ENCODE measurements at places on chromosomes 1 and 21.

- no peaks in the 10 kb centered on the region for H3K27me3 ChIP-seq
- DNase-seq, result no peak
- H3K36me3 ChIP-seq, result no peaks in the 10 kb centered on the region
- H3K27ac ChIP-seq, result no peak overlapping the region
Measured at GRCh38 chr21:17768840-17769446, 50.2 kb downstream of the C21orf91 start.

DNA sequence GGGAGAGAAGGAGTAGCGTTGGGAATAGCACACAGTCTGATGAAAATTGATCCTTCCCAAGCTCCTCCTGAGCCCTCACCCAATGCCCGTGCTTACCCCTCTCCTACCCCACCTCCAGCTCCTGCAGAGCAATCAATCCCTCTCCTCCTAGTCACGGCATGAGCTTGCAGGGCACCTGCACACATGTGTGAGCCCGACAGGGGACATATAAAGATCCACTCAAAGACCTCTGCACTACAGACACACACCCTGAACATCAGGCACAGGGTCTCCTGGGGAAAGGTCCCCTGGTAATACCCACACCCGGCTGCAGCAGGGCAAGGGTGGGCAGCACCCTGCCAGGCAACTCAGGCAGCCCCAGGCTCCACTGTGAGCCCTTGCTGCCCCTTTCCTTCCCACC is 426 bp downstream of the VSIG8 start:
- H3K36me3 ChIP-seq, result no peaks in the 10 kb centered on the region
- no peak overlapping the region for H3K4me3 ChIP-seq
- no peak for DNase-seq
- peaks cover 45% of the 10 kb centered on the region for H3K4me1 ChIP-seq

DNA sequence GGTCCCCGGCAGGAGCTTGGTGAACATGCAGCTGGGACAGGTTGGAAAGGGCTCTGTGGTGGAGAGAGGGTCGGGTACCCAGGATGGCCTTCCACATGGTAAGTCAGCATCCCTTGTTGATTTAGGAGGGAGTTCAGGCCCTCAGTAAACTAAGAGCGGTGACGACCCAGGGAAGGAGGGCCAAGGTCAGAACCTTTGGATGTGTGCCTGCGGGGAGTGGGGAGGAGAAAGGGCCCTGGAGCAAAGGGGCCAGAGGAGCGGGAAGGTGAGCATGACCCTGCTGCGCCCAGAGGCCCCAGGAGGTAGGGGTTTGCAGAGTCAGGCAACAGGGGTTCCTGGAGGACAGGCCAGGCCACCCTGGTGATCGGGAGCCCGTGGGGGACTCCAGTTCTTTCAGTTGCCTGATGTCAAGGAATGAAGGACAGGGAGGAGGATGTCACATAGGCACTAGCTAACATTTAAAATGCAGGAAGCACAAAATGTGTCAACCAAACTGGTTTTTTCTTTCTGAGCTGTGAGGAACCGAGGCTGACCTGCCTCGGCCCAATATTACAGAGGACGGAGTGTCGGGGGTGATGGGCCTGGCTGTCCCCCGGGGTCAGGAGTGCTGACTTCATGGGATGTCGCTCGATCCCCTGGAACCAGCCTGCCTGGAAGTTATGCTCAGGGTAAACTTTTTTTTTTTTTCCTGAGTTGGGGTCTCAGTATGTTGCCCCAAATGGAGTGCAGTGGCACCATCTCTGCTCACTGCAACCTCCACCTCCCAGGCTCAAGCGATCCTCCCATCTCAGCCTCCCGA is 117.4 kb upstream of the SLC45A1 start:
- no peak overlapping the region for H3K4me3 ChIP-seq
- H3K4me1 ChIP-seq, result peaks cover 53% of the 10 kb centered on the region
- H3K27me3 ChIP-seq, result no peaks in the 10 kb centered on the region
- no peaks in the 10 kb centered on the region for H3K36me3 ChIP-seq
- DNase-seq, result no peak
- H3K27ac ChIP-seq, result peak overlapping the region; percentile 88

DNA sequence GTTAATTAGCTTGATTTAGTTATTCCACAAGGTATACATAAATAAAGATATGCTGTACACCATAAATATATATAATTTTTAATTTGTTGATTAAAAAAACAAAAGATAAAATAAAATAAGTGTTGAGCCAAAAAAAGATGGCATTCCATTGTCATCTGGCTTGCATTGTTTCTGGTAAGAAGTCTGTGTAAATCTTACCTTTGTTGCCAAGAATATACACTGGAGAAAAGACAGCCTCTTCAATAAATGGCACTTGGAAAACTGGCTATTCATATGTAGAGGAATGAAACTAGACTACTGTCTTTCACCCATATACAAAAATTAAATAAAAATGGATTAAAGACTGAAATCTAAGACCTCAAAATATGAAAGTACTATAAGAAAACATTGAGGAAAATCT is 196.5 kb downstream of the IER5 start:
- H3K27me3 ChIP-seq, result no peaks in the 10 kb centered on the region
- H3K4me1 ChIP-seq, result no peaks in the 10 kb centered on the region
- no peak overlapping the region for H3K27ac ChIP-seq
- no peak for DNase-seq

DNA sequence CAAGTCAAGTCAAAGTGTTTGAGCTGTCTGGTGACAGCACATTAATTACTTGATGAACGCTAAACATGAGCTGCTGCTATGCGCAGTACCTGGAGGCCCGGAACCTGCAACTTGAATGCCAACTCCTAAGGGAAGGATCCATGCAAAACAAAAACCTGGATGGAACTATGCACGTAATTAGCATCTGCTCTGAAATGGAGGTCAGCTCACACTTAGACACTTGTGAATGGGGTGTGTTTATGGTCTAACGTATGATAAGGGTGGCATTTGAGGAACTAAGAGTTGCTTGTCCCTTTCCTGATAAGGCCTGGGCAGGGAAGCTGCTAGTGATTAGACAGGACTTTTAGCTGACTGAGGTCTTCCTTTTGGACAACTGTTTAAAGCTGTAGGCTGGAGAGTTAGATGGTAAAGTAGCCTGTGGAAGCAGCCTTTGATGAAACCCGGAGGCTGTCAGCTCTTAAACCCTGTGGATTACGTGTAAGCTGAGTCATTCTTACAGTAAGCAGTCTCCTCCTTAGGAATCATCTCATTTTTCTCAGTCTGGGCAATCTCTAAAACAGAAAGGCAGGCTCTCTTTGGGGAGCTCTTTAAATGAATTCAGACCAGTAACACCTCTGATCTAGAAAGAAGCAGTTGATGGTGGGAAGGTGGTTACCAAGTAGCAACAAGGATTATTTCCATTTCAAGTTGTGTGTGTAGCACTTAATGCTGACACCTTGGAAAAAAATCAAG is 6.8 kb downstream of the TENT5C start:
- H3K4me3 ChIP-seq, result no peak overlapping the region
- peak; percentile 79 for DNase-seq
- H3K27ac ChIP-seq, result no peak overlapping the region
- H3K27me3 ChIP-seq, result no peaks in the 10 kb centered on the region
- peaks cover 37% of the 10 kb centered on the region for H3K4me1 ChIP-seq
- H3K36me3 ChIP-seq, result no peaks in the 10 kb centered on the region

GRCh38 chr1:12556368-12556930 is 61.6 kb downstream of the DHRS3 start:
- peak overlapping the region; percentile 87 for H3K27ac ChIP-seq
- DNase-seq, result no peak
- H3K4me3 ChIP-seq, result no peak overlapping the region
- no peaks in the 10 kb centered on the region for H3K36me3 ChIP-seq
- H3K27me3 ChIP-seq, result no peaks in the 10 kb centered on the region

DNA sequence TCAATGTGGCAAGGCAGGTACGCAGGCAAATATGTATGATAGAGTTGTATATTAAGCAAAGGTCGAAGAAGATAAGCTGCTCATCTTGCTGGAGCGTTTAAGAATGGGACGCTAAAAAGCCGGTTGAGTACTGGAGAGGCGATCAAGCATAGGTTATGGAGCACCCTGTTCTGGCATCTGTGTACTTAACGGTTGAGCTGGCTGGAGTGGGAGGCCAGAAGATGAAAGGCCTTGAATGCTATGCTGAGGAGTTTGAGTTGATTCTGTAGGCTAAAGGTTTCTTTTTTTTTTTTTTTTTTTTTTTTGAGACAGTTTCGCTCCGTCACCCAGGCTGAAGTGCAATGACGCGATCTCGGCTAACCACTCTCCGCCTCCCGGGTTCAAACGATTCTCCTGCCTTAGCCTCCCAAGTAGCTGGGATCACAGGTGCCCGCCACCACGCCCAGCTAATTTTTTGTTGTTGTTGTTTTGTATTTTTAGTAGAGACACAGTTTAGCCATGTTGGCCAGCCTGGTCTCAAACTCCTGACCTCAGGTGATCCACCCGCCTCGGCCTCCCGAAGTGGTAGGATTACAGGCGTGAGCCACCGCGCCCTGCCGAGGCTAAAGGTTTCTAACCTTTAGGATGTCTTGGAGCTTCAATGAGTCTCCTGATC is 850 bp upstream of the KHDC4 start:
- H3K4me3 ChIP-seq, result peak overlapping the region; percentile 95
- H3K27me3 ChIP-seq, result no peaks in the 10 kb centered on the region
- peaks cover 48% of the 10 kb centered on the region for H3K4me1 ChIP-seq
- DNase-seq, result no peak
- no peaks in the 10 kb centered on the region for H3K36me3 ChIP-seq
- H3K27ac ChIP-seq, result peak overlapping the region; percentile 79

DNA sequence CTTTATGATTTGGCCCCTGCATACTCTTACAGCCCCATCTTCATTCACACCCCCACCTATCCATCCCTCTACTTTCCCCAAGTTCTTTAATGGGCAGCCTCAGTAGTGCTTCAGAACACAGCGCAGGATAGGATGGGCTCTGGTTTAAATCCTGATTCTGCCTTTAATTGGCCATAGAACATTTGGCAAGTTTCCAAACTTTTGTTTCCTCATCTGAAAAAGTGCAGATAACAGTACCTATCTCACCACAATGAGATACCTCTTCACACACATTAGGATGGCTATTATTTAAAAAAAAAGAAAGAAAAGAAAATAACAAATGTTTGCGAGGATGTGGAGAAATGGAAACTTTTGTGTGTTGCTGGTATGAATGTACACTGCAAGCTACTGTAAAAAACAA is 142.5 kb upstream of the VANGL1 start:
- H3K27ac ChIP-seq, result no peak overlapping the region
- no peak for DNase-seq
- no peaks in the 10 kb centered on the region for H3K27me3 ChIP-seq
- H3K4me3 ChIP-seq, result no peak overlapping the region
- H3K4me1 ChIP-seq, result no peaks in the 10 kb centered on the region

DNA sequence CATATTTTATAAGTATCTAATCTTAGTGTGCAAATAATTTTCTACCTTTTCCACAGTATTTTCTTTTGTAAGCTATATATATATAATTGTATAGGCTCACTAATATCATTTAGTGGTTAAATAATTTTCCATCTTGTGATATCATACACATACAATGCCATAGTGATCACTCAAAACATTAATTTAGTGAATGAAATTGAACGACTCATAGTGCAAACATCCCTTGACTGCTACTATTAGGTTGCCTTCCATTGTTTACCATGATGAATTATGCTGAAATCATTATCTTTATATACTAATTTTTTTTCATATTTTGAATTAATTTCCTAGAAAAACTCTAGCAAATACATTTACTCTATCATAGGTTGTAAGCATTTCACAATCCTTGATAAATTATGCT is 127.1 kb downstream of the PCNX2 start:
- H3K36me3 ChIP-seq, result no peaks in the 10 kb centered on the region
- no peak overlapping the region for H3K27ac ChIP-seq
- no peaks in the 10 kb centered on the region for H3K4me1 ChIP-seq
- no peaks in the 10 kb centered on the region for H3K27me3 ChIP-seq
- no peak for DNase-seq
- H3K4me3 ChIP-seq, result no peak overlapping the region

- H3K4me3 ChIP-seq, result peak within 1 kb of the TSS; percentile 61
- H3K27me3 ChIP-seq, result no peaks in the 10 kb centered on the region
- H3K4me1 ChIP-seq, result peaks cover 11% of the 10 kb centered on the region
- peak within 1 kb of the TSS; percentile 85 for H3K27ac ChIP-seq
- no peak for DNase-seq
- H3K36me3 ChIP-seq, result no peaks in the 10 kb centered on the region
Measured at GRCh38 chr21:36966066-36966820, at the start of gene HLCS. Gene HLCS (minus strand): TSS chr21:36966669. CDS start chr21:36966638, 31 bp downstream.

DNA sequence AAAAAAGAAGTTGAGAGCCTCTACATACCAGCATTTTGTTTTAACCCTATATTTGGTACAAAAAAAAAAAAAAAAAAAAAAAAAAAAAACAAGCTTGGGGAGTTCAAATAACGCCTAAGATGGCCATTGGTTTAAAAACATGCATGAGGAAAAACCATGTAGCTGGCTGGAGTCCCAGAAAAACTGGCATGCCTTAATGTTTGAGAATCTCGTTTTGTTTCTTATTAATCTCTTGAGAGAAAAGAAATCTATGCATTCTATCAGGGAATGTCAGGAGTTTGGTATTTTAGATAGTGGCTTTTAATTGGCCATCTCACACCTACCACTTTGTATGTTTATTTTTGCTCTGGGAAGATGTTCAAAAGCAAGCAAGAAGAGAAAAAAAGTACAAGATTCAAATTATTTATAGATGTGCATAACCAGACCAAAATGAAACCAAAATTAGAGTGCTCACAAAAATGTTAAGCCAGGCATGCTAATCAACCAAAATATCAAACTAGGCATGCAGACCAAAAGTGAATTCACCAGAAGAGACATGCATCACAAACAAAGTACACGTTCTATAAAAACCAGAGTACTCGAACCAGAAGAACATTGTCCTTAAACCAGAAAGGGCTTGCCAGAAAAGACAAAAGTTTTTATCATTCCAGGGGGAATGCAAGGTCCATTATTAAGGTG is 156.6 kb downstream of the AK5 start:
- no peaks in the 10 kb centered on the region for H3K4me1 ChIP-seq
- H3K36me3 ChIP-seq, result no peaks in the 10 kb centered on the region
- H3K27me3 ChIP-seq, result no peaks in the 10 kb centered on the region
- no peak overlapping the region for H3K4me3 ChIP-seq

- no peaks in the 10 kb centered on the region for H3K27me3 ChIP-seq
- no peaks in the 10 kb centered on the region for H3K36me3 ChIP-seq
- peaks cover 12% of the 10 kb centered on the region for H3K4me1 ChIP-seq
- no peak for DNase-seq
Measured at GRCh38 chr1:56404066-56404465, 175.3 kb downstream of the PLPP3 start.

GRCh38 chr1:165753934-165754333 is 14.7 kb downstream of the TMCO1 start:
- H3K27me3 ChIP-seq, result no peaks in the 10 kb centered on the region
- H3K27ac ChIP-seq, result no peak overlapping the region
- H3K36me3 ChIP-seq, result no peaks in the 10 kb centered on the region
- DNase-seq, result no peak
- peaks cover 11% of the 10 kb centered on the region for H3K4me1 ChIP-seq
- no peak overlapping the region for H3K4me3 ChIP-seq

- H3K36me3 ChIP-seq, result no peaks in the 10 kb centered on the region
- H3K4me3 ChIP-seq, result no peak overlapping the region
- no peak for DNase-seq
- no peaks in the 10 kb centered on the region for H3K4me1 ChIP-seq
- H3K27me3 ChIP-seq, result no peaks in the 10 kb centered on the region
- H3K27ac ChIP-seq, result no peak overlapping the region
Measured at GRCh38 chr1:48405940-48406339, 66.1 kb downstream of the SPATA6 start.

Measured in vagina (tissue), 2 donors.